ENCODE measurements at places on chromosomes 5 and 9.

DNA sequence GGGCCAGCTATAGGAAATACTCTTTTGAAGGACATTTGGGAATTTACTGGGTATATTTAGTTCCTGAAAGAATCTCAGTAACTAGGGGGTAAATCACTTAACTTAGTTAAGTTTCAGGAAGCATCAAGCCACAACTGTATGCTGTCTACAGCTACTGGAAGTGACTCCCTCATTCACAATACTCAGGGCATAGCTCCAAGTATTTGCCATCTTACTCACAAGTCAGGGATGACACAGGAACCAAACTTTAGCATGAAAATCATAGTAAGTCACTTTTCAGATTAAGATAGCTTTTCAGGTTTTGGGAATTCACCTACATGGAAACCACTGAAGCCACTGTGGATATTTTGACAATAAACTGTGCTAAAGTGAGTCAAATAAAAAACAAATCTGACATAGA is 242.4 kb upstream of the ATP10B start:
- DNase-seq, result no peak

- DNase-seq, result no peak
Measured at GRCh38 chr9:13478639-13479038, 199.1 kb upstream of the MPDZ start.

DNA sequence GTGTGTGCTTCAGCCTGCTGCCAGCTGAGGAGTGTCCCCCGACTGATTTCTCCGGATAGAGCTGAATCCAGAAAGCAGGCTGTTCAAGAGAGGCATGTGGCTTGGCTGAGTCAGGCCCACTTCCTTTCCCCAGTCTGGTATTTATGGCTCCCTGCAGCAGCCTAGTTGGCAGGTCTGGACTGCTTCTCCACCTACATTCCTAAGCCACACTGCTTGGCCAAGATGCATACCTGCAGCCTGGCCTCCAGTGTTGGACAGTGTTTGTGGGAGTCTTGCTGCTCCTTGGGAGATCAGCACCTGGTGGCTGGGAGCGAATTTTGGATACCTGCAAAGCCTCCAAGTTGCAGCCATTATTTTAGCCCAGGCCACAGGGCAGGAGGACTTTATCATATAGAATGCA is 670.8 kb downstream of the ACTL7B start:
- DNase-seq, result no peak

DNA sequence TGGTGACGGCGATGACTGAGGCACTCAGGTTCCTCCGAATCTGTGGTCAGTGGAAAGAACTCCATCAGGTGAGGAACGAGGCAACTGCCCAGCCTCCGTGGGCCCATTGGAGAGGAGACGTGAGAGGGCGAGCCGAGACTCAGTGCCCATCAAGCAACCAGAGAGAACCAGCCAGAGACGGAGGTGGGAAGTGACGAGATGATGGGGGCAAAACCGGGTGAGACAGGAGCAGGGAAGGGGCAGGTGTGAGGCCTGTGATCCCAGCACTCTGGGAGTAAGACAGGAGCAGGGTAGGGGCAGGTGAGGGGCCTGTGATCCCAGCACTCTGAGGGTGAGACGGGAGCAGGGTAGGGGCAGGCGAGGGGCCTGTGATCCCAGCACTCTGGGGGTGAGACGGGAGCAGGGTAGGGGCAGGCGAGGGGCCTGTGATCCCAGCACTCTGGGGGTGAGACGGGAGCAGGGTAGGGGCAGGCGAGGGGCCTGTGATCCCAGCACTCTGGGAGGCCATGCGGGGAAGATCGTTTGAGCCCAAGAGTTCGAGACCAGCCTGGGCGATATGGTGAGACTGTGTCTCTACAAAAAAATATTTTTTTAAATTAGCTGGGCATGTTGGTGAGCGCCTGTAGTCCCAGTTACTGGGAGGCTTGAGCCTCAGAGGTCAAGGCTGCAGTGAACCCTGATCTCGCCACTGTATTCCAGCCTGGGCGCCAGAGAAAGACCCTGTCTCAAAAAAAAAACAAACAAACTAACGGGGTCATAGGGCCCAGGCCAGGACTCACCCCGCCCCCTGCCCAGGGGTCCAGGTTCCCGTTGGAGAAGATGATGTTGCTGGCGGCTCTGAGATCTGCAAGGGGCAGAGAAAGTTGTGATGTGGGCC is 3.4 kb downstream of the DPP7 start:
- DNase-seq, result no peak

- DNase-seq, result no peak
Measured at GRCh38 chr5:32625547-32625946, 40.2 kb downstream of the SUB1 start.

- DNase-seq, result no peak
Measured at GRCh38 chr5:88193896-88194295, 74.7 kb downstream of the TMEM161B start.

- no peak for DNase-seq
Measured at GRCh38 chr5:90170261-90170660, 239.3 kb downstream of the CETN3 start.

GRCh38 chr5:135964670-135965320 is 10.0 kb upstream of the LECT2 start:
- DNase-seq, result no peak

DNA sequence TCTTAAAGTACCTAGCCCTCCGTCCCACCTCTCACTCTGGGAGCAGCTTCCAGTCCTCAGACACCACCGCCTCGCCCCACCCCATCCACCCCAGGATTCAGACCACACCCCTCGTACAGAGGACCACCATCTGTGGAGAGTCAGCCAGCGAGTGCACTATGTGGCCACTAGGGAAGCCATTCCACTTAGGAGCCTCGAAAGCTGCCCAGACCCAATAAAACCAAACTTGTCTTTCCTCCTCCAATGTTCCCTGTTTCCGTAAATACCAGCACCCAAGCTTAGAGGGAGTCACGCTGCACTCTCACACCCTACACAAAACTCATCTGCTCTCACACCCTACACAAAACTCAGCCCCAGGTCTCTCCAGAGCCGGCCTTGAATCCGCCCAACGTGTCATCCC is 1.9 kb downstream of the GCNT4 start:
- DNase-seq, result peak; percentile 31

- no peak for DNase-seq
Measured at GRCh38 chr5:39428640-39429039, 3.9 kb upstream of the DAB2 start.

- DNase-seq, result no peak
Measured at GRCh38 chr5:6759401-6759800, 46.2 kb downstream of the TENT4A start.

GRCh38 chr9:87213948-87214347 is 266.6 kb upstream of the GAS1 start:
- DNase-seq, result no peak

DNA sequence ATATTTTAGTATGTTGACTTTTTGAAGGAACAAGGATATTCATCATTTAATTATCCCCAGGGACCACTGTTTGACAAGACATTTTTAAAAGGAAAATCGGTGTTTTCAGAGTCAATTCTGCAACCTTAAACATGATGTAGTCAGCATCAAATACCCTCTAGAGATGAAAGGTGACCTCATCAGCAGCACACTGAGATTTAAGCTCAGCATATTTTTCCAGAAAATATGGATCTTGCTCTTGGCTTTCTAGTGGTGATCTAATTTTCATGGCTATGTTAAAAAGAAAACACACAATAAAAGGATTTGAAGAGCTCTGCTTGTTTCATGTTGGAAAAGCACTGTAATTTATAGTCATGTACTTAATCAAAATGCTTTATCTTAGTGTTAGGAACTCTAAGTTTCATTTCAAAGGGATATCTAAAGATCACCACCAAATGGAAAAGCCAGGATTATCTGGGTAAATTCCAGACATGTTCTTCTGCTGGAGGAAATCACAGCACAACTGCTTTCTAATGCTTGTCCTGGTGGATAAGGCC is 487.2 kb downstream of the ENC1 start:
- DNase-seq, result no peak

- no peak for DNase-seq
Measured at GRCh38 chr9:101859620-101860019, 121.2 kb upstream of the GRIN3A start.

- DNase-seq, result no peak
Measured at GRCh38 chr5:78964889-78965288, 20.2 kb downstream of the ARSB start.

- DNase-seq, result no peak
Measured at GRCh38 chr5:56624751-56625150, 190.6 kb upstream of the MAP3K1 start.

- no peak for DNase-seq
Measured at GRCh38 chr5:25579111-25579510, 934.3 kb upstream of the CDH10 start.

GRCh38 chr9:18499980-18500379 is 26.0 kb downstream of the ADAMTSL1 start:
- DNase-seq, result no peak
